ENCODE measurements at places on chromosomes 7 and 10. TPM values are rescaled to one million over a fixed set of nuclear protein-coding genes. Genes with fewer than 3 reads are reported as not detected.

The LRGUK gene
- 0.13 TPM for total RNA-seq

The SFTPA2 gene
- not detected for total RNA-seq

The MYL10 gene
- total RNA-seq, result not detected

The DNAJC12 gene
- 2.6 TPM for total RNA-seq

GRCh38 chr7:45506059-45506458 lies 68.1 kb upstream of the ADCY1 start:
- no peaks in the 10 kb centered on the region for H3K36me3 ChIP-seq
- DNase-seq, result no peak
- H3K27ac ChIP-seq, result peak overlapping the region; percentile 22
- no peaks in the 10 kb centered on the region for H3K27me3 ChIP-seq

- peaks cover 21% of the 10 kb centered on the region for H3K4me1 ChIP-seq
- H3K27ac ChIP-seq, result peak overlapping the region; percentile 82
- H3K36me3 ChIP-seq, result no peaks in the 10 kb centered on the region
These were observed 26.5 kb upstream of the C10orf71 start for GRCh38 chr10:49272251-49273081.

- no peak overlapping the region for H3K4me3 ChIP-seq
- no peak for DNase-seq
These were observed 604.0 kb downstream of the LRMDA start for GRCh38 chr10:76035206-76036110.

DNA sequence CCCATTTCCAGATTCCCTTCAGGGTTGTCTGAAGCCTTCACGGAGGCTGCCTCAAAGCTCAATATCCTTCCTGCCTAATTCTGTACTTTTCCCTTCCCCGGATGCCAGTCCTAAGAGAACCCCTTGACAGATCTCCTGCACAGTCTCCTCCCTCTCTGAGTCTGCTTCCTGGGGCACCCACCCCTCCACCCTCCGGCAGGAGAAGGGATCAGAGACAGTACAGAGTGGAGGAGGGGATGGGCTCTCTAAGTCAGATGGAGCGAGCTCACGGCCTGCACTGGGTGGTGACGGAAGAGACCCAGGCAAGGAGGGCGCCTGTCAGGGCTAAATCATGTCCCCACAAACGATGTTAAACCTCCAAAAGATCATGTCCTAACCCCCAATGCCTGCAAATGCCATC lies 48.0 kb upstream of the CARD11 start:
- peak overlapping the region; percentile 98 for H3K27ac ChIP-seq
- DNase-seq, result no peak
- H3K4me1 ChIP-seq, result peaks cover 73% of the 10 kb centered on the region
- H3K36me3 ChIP-seq, result peaks cover 10% of the 10 kb centered on the region

DNA sequence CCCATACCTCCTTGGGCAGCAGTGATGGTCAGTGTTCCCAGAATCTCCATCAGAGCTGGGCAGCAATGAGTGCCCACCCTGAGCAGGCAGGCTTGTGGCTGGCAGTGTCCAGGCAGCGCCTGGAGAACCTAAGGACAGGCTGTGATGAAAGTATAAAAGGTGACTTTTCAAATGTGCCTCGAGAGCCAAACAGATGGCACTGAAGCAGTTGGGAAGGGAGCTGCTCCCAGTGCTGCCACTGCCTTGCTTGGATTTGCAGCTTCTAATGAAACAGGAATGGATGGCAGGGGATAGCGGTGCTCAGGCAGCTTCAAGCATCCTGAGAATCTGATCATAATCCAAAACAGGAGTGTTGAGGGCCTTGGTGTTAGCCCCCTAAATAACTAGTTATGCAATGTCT lies 179.8 kb upstream of the AOAH start:
- H3K27me3 ChIP-seq, result no peaks in the 10 kb centered on the region
- peaks cover 10% of the 10 kb centered on the region for H3K4me1 ChIP-seq

GRCh38 chr7:138662076-138662990 lies 38.8 kb downstream of the SVOPL start:
- peaks cover 8% of the 10 kb centered on the region for H3K4me1 ChIP-seq
- H3K27me3 ChIP-seq, result peaks cover 26% of the 10 kb centered on the region
- no peak overlapping the region for H3K4me3 ChIP-seq
- H3K27ac ChIP-seq, result no peak overlapping the region
- DNase-seq, result no peak

DNA sequence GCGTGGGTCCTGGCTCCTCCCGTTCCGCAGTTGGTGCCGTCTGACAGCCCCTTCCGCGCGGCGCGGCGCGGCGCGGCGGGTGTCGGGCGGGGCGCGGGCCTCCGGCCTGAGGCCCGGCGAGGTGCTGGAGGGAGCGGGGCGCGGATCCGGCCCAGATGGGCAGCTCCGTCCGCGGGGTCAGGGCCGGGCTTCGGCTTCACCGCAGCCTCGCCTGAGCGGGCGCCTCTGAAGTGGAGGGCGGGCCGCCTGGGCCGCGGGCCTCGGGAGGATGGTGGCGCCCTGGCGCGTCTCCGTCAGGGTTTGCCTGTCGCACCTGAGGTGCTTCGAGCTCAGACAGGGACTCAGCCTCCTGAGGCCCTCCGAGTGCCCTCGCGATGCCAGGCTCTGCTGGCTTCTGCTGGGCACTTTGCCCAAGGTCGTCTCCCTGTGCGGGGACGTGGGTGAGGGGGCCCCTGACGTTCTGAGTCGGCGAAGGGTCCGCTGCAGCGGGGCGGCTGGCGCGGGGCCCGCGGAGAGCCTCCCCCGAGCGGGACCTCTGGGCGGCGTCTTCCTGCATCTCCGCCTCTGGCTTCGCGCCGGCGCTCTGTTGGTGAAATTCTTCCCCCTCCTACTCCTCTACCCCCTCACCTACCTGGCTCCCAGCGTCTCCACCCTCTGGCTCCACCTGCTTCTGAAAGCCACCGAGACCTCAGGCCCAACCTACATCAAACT lies 473 bp downstream of the ADCK2 start:
- H3K4me3 ChIP-seq, result peak overlapping the region; percentile 85
- H3K4me1 ChIP-seq, result peaks cover 42% of the 10 kb centered on the region
- H3K36me3 ChIP-seq, result peaks cover 11% of the 10 kb centered on the region
- peaks cover 3% of the 10 kb centered on the region for H3K27me3 ChIP-seq

- no peak for DNase-seq
- no peaks in the 10 kb centered on the region for H3K27me3 ChIP-seq
These were observed 55.2 kb downstream of the HIPK2 start for GRCh38 chr7:139722604-139723003.

- H3K4me3 ChIP-seq, result no peak overlapping the region
- H3K27ac ChIP-seq, result no peak overlapping the region
- no peaks in the 10 kb centered on the region for H3K36me3 ChIP-seq
- no peak for DNase-seq
These were observed 117.4 kb downstream of the CABCOCO1 start for GRCh38 chr10:61779950-61780659.

- no peak overlapping the region for H3K27ac ChIP-seq
- no peaks in the 10 kb centered on the region for H3K4me1 ChIP-seq
- no peak for DNase-seq
- no peaks in the 10 kb centered on the region for H3K36me3 ChIP-seq
- no peaks in the 10 kb centered on the region for H3K27me3 ChIP-seq
These were observed 52.7 kb downstream of the TAS2R16 start for GRCh38 chr7:122942765-122943164.

DNA sequence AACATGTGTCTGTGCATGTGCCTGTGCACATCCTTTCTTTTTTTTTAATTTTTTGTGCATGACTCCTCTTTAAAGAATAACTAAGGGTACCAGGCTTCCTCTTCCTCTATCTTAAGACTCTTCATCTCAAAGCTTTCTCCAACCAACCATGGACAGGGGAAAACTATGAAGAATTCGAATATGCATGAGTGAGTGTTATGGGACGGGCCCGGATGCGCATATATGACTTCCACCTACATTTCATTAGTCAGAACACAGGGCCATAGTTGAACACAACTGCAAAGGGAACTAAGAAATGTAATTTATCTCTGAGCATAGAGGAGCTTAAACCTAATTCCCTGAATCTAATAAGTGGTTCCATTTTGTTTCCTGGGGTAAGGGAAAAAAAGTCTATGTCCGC lies 270.3 kb upstream of the SORCS1 start:
- no peak for DNase-seq
- no peaks in the 10 kb centered on the region for H3K36me3 ChIP-seq
- no peaks in the 10 kb centered on the region for H3K27me3 ChIP-seq

- H3K4me1 ChIP-seq, result peaks cover 28% of the 10 kb centered on the region
- no peak overlapping the region for H3K4me3 ChIP-seq
- DNase-seq, result no peak
- no peaks in the 10 kb centered on the region for H3K27me3 ChIP-seq
- H3K36me3 ChIP-seq, result peaks cover 85% of the 10 kb centered on the region
- no peak overlapping the region for H3K27ac ChIP-seq
These were observed 106.4 kb upstream of the GSDME start for GRCh38 chr7:24863626-24864025.

- H3K27ac ChIP-seq, result no peak overlapping the region
- H3K4me1 ChIP-seq, result peaks cover 14% of the 10 kb centered on the region
- peaks cover 41% of the 10 kb centered on the region for H3K36me3 ChIP-seq
- no peaks in the 10 kb centered on the region for H3K27me3 ChIP-seq
These were observed 16.5 kb downstream of the DENND11 start for GRCh38 chr7:141685285-141686023.

DNA sequence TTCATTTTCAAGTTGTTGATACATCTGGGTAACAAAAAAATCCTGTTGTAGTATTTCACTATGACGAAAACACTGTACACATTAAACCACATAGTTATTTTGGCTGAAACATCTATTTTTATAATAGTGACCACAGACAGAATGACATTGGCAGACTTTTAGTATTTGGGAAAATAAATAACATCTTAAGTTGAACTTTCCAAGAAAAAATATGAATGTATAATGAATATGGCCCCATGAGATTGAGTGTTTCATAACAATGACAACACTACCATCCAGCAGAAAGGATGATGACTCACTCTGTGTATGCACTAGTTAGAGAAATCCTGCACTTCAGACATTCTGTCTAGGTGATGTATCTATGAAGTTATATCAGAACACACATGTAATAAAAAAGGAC lies 118.1 kb downstream of the SEMA3D start:
- H3K4me3 ChIP-seq, result no peak overlapping the region
- H3K27me3 ChIP-seq, result no peaks in the 10 kb centered on the region

- no peak for DNase-seq
- no peak overlapping the region for H3K4me3 ChIP-seq
- H3K27ac ChIP-seq, result no peak overlapping the region
- no peaks in the 10 kb centered on the region for H3K36me3 ChIP-seq
- H3K27me3 ChIP-seq, result no peaks in the 10 kb centered on the region
- peaks cover 19% of the 10 kb centered on the region for H3K4me1 ChIP-seq
These were observed 18.0 kb downstream of the GRID1 start for GRCh38 chr10:86348321-86349210.

- H3K27ac ChIP-seq, result no peak overlapping the region
- no peaks in the 10 kb centered on the region for H3K36me3 ChIP-seq
- H3K4me1 ChIP-seq, result no peaks in the 10 kb centered on the region
- no peak for DNase-seq
These were observed 130.9 kb upstream of the PODXL start for GRCh38 chr7:131687296-131687695.

GRCh38 chr10:71547876-71548846 lies 151.4 kb downstream of the CDH23 start:
- H3K27ac ChIP-seq, result no peak overlapping the region
- no peaks in the 10 kb centered on the region for H3K4me1 ChIP-seq
- no peaks in the 10 kb centered on the region for H3K36me3 ChIP-seq
- no peaks in the 10 kb centered on the region for H3K27me3 ChIP-seq
- DNase-seq, result peak; percentile 50
- no peak overlapping the region for H3K4me3 ChIP-seq

DNA sequence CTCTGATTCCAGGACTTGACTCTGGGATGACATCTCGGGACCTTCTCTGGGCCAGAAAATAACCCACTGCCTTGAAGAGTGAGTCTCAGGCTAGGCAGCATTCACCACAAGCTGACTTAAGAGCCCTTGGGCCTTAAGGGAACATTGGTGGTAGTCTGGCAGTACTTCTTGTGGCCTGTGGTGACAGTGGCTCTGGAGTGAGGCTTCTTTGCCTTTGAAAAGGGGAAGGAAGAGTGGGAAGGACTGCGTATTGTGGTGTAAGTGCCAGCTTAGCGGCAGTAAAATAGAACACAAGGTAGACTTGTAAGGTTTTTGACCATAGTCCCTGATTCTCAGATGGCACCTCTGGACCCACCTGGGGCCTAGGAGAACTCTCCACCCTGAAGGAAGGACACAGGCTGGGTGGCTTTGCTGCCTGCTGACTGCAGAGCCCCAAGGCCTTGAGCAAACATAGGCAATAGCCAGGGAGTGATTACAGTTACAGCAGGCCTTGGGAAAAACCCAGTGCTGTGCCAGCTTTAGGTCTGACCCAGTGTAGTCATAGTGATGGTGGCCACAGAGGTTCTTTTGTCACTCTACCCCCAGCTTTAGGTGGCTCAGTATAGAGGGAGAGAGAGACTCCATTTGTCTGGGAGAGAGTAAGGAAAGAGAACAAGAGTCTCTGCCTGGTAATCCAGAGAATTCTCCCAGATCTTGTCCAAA lies 483.9 kb downstream of the SH2D4B start:
- H3K4me3 ChIP-seq, result no peak overlapping the region
- no peaks in the 10 kb centered on the region for H3K36me3 ChIP-seq
- H3K4me1 ChIP-seq, result no peaks in the 10 kb centered on the region
- no peaks in the 10 kb centered on the region for H3K27me3 ChIP-seq
- H3K27ac ChIP-seq, result no peak overlapping the region
